ENCODE measurements at places on chromosomes 6 and 20. TPM values are rescaled to one million over a fixed set of nuclear protein-coding genes. Genes with fewer than 3 reads are reported as not detected.

DNA sequence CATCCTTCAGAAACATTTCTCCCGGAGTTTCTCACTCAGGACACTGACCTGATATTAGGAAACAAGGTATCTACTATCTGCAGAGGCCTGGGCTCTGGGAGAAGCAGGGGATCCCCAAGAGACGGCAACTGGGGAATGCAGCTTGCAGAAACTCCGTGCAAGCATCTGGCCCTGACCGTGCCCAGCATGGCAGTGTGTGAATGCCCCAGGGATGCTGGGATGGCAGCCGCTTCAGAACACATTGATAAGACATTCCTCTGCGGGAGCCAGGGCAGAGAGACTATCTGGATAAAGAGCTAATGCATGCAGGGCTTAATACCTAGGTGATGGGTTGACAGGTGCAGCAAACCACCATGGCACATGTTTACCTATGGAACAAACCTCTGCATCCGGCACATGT lies 55.4 kb downstream of the NFATC2 start:
- no peak for DNase-seq

MATN4 gene
- not detected for total RNA-seq

TGM3 gene
- total RNA-seq, result not detected

DNA sequence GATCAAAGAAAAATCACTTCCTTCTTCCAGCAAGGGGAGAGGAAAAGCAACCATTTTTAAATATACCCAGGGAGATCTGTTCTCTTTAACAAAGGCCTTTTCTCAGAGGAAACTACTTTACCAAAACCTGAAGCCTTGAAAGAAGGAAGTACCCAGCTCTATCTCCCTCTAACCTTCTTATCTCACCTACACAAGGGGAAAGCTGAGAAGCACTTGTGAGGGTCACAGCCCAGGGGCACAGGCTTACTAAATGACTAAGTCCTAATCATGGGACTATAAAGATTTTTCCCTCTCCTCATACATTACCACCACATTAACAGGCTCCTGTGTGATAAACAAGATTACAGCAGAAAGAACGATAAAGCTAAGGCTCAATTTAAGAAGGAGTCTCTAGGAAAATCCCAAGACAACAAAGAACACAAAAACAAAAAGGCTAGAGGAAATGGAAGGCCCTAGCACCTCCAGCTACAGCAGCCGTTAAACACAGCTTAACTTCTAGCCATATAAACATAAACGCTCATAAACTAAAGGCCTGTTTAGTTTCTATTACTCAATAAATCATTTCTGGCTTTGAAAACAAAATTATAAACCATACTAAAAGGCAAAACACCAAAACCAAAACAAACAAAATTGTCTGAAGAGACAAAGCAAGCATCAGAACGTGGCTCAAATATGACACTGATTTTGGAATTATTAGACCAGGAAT lies 284.9 kb upstream of the ECI2 start:
- no peak for DNase-seq

FOXF2 gene
- not detected for total RNA-seq

- no peak for DNase-seq
These were observed 141.1 kb downstream of the SYNDIG1 start for GRCh38 chr20:24610341-24611115.

GRCh38 chr6:69673298-69673697 lies 123.5 kb downstream of the LMBRD1 start:
- DNase-seq, result no peak

TNFRSF6B gene
- total RNA-seq, result not detected

GRCh38 chr20:1214838-1215261 lies 11.0 kb upstream of the RAD21L1 start:
- DNase-seq, result no peak

- no peak for DNase-seq
These were observed 15.5 kb downstream of the COL9A3 start for GRCh38 chr20:62832212-62832922.

DNA sequence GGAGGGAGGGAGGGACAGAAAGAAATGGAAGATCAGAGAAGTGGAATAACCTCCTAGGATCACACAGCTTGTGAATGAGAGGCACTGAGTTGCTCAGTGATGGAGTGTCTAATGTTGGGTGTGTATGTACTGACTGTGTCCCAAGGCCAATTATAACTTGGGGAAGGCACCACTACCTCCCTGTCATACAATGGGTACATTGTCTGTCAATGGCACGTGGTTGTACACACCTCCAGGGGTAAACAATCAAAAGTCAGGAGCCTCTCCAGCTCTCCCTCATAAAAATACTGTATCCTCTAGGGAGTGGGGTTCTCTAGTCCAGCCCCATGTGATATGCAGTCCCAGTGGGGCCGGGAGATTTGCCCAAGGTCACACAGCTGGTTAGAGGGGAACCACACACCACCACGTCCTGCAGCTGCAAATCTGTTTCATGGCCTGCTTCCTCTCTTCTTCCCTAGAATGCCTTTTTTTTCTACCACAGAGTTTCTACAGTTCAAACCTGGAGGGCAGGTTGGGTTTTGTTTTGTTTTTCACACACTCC lies 112.5 kb downstream of the SNX5 start:
- no peak for DNase-seq

DNA sequence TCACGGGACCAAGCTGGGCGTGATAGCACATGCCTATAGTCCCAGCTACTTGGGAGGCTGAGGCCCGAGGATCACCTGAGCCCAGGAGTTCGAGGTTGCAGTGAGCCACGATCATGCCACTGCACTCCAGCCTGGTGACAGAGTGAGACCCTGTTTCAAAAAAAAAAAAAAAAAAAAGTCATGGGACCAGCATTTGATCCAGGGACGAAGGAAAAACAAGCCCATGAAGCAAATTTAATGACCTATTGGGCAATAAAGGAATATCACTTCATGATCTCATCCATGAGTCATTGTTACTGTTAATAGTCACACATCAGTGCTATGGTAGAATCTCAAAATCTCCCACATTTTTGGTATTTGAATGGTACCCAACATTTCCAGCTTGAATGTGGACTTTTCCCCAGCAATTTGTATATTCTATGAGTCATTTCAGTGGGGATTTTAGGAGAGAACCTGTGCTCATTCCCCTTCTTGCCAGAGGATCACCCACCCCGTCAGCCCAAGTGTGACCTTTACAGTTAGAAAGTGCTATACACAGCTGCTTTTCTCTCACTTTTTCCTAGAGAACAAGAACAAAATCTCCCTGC lies 8.5 kb upstream of the SOD2 start:
- no peak for DNase-seq

- no peak for DNase-seq
These were observed 214.5 kb downstream of the BCKDHB start for GRCh38 chr6:80321011-80321410.

- DNase-seq, result no peak
These were observed 25.7 kb downstream of the STX11 start for GRCh38 chr6:144176043-144176442.

SLC22A7 gene
- not detected for total RNA-seq

VWA7 gene
- total RNA-seq, result 0.74 TPM

CRISP3 gene
- 0.80 TPM for total RNA-seq

DNA sequence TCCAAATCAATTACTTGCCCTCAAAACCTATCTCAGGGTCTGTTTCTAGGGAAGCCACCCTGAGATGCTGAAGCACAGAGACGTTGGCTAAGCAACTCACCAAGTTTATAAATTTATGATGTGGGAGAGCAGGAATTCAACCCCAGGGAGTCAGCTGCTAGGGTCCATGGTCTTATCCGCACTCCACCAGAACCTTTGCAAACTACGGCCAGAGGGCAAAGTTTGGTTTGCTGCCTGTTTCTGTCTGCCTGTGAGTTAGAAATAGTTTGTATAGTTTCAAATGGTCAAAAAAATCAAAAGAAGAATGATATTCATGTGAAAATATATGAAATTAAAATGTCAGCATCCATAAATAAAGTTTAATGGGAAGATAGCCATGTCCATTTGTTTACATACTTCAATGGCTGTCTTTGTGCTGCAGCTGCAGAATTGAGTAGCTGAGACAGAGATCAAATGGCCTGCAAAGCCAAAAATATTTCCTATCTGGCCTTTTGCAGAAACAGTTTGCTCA lies 83.7 kb upstream of the ZFP64 start:
- no peak for DNase-seq

SPATS1 gene
- not detected for total RNA-seq

PKIB gene
- total RNA-seq, result 38.5 TPM

GRCh38 chr6:136607204-136607931 lies 57.1 kb upstream of the MAP7 start:
- DNase-seq, result no peak

OGFRL1 gene
- 6.0 TPM for total RNA-seq

DNA sequence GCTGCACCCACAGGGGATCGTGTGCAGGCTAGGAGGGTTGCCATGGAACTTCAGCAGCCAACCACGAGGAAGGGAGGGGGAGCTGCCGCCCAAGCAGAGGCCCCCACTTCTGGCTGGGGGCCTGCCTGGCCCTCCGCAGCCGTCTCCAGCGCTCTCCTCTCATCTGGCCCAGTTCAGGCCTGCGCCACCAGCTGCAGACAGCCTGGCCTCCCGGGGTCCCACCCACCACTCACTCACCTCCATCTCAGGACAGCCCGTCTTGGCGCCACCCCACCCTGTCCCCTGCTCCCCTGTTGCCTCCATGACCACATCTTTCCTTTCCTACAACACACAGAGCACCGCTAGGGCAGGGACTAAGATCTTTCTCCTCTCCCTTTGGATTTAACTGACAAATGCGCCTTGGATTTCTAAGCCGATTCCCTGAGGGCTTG lies 98.7 kb downstream of the ANKRD60 start:
- DNase-seq, result no peak

Measured in endothelial cell (in vitro differentiated cells).